Gastroesophageal sphincter (tissue), 4 donors: ENCODE measurements at places on chromosomes 7 and 10. TPM values are rescaled to one million over a fixed set of nuclear protein-coding genes. Genes with fewer than 3 reads are reported as not detected.

The RAB19 gene
- not detected for total RNA-seq

GRCh38 chr10:80148166-80148805 is 15.8 kb downstream of the PLAC9 start:
- ATAC-seq = no peak

GRCh38 chr7:30331338-30331737 is 46.9 kb downstream of the ZNRF2 start:
- no peak for ATAC-seq

DNA sequence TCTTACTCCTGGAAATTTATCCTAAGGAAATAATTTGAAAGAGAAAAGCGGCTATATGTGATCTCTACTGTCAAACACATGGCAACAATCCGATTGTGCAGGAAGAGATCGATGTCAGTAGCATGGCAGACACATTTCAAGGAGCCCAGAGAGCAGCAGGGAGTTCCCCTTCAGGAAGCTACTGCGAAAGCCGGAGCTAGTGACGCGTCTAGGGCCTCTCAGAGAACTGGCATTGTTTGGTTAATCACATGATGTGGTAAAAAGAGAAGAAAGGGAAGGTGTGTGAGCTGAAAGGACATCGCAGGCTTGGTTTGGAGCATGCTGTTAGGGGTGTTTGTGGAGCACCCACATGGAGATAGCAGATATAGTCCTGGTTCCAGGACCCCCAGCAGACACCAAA is 74.9 kb downstream of the BEND7 start:
- ATAC-seq = no peak

The TCAF2 gene
- total RNA-seq = 1.9 TPM

The CFAP43 gene
- total RNA-seq = 0.40 TPM

- ATAC-seq = no peak
Observed at GRCh38 chr7:70553364-70553763, 578.6 kb upstream of the GALNT17 start.
